Spinal cord (tissue), 10 donors: ENCODE measurements at places on chromosomes 5 and 9. TPM values are rescaled to one million over a fixed set of nuclear protein-coding genes. Genes with fewer than 3 reads are reported as not detected.

DNA sequence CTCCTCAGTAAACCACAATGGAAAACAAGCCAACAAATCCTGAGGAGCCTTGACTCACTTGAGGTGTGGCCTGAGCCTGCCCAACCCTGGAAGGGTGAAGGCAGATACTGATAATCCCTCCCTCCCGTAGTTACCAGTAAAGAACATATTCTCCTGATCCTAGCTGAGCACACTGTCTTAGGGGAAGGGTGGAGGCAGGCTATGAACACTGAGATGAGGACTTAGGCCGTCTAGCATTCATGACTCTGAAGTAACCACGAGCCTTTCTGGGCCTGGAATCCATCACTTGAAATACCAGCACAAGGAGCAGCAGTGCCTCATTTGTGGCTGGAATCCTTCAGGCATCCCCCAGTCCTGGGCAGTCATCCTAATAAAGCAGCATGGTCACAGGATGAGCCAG lies 124.5 kb upstream of the PRLR start:
- DNase-seq = no peak

DNA sequence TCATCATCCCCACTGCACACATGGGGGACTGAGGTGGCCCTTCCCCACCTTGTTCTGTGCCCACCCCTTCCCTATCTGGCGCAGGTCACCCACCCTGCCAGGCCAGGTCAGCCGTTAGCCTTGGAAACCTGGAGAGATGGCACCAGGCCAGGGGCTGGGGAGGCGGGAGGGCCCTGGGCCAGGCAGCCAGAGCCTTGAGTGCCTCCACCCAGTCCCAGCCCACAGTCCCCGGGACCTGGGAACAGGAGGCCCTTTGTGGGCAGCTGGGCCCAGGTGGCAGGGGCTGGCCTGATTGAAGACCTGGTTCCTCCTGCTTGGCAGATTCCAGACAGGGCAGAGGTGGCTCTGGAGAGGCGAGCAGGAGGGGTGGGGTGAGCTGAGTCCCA lies 70.6 kb downstream of the LRSAM1 start:
- no peak for DNase-seq

GRCh38 chr9:136296434-136297015 lies 7.4 kb downstream of the CCDC187 start:
- DNase-seq = no peak

DNA sequence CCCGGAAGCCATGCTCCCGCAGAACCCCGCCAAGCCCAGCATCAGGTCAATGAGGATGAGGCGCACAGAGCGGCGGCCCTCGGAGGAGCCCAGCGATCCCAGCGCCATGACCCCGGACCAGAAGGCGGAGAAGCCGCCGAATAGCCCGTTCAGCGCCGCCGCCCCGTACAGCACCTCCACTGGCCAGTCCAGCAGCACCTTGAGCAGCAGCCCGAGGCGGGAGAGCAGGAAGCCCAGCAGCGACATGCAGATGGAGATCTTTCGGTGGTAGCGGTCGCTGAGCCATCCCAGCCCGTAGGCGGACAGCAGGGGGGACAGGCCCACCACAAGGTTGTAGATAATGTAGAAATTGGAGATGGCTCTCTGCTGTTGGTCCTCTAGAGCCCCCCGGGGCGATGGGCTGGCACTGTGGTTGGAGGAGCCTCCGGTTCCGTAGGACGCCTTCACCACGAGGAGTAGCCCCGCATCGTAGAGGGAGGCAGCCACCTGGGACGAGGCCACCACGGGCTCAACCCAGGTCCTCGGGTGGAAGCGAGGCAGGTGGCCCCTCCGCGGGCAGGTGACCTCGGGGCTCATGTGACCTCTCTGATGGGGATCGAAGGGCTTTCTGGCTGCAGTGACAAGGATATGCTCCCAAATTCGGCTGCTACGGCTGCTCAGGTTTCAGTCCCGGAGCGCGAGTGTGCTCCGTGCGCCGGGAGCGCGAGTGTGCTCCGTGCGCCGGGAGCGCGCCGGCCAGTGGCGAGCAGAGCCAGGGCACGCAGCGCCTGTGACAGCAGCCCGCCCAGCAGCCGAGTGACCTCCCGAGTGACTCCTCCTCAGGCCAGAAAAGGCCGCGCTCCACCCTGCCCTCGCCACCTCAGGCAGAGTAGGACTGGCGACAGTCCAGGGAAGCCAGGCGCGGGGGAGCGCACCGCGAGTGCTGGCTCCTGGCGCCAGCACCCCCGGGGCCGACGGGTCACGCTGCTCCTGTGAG lies at the start of gene SLC46A2:
TSS of gene SLC46A2 (minus strand) at position 771 of the 976 bp plus-strand sequence. CDS start at position 576, 195 bp downstream.
- peak; percentile 29 for DNase-seq

- DNase-seq = no peak
Measured at GRCh38 chr9:20658677-20659473, 25.2 kb upstream of the FOCAD start.

GRCh38 chr5:162268694-162269481 lies 201.3 kb downstream of the GABRG2 start:
- DNase-seq = no peak

GRCh38 chr5:82074950-82075349 lies 103.1 kb downstream of the ATG10 start:
- peak; percentile 90 for DNase-seq

DNA sequence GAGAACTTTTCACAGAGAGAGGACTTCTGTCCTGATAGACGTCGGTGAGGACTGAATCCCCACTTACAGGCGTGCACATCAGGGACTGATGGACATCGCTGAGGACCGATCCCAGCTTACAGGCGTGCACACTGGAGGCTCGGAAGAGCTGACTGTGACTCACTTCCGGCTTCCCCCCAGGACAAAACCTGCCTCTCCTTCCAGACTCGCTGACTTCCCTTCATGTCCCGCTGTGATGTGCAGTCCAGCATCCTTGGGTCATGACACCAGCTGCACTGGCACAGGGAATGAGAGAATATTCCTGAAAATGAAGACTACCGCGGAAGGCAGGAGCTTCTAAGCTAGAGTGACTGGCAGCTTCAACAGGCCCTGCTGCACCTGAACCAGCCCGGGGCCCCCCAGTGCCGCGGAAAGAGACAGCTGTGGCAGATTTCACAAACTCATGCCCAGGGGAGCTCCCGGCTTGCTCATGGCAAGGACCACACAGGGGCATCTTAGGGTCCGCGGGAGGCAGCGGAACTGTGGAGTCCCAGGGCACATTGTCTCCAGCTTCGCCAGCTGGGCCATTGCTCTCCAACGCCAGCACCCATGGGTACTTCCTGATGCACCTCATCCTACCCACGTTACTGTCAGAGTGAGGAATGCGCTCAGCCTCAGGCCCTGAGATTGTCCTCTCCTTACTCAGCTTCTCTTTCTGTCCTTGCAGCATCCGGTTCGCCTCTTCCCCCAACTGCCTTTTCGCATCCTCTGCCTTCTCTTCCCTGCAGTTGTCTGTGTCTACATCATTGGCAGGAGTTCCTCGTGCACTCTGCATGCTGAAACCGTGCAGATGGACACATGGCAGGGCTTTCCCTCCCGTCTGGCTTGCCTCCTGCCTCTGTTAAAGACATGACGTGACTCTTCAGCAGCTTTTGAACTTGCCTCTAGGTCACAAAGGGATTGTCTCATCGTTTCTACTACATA lies 29.5 kb downstream of the SURF6 start:
- no peak for DNase-seq

- DNase-seq = no peak
Measured at GRCh38 chr5:111469293-111469896, 42.9 kb downstream of the STARD4 start.

- no peak for DNase-seq
Measured at GRCh38 chr9:131432050-131432449, 38.2 kb downstream of the PRRC2B start.

GRCh38 chr9:112115970-112116753 lies 58.9 kb downstream of the SUSD1 start:
- no peak for DNase-seq

DNA sequence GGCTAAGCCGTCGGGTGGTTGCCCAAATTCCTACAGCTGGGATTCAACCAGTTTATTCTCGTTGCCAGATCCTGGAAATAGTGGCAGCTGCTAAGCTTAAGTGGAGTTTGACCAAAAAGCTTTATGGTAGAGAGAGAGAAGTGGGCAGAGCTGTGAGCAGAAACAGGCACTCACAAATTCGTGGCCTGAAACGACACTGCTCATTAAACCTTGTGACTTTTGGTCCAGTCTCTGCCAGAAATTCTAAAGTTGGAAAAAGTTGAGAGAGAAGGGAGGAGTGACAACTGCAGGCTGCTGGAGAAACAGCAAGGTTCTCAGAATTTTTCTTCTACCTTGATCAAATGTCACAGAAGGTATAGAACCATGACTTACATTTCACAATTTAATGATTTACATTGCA lies 131.5 kb downstream of the MTX3 start:
- DNase-seq = no peak

GRCh38 chr9:108184941-108185340 lies 670.8 kb downstream of the ACTL7B start:
- DNase-seq = no peak

GRCh38 chr9:36665387-36665786 lies 92.7 kb downstream of the MELK start:
- DNase-seq = no peak

DNA sequence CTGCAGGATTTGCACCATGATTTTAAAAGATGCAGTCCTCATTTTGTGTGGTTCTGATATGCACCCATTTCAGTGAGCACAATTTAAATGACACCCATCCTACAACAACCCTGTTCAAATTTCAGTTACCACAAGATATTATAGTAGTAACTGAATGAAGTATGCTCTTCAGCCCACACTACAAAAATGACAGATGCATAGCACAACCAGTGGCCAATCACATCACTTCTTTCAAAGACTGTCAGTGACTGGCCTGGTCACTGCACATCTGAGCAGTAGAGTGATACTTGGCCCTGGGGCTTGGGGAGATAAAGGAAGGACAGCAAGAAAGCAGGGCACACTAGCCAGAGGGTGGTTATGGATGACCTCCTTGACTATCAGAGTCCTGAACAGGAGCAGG lies 19.8 kb upstream of the IFNK start:
- DNase-seq = no peak

DNA sequence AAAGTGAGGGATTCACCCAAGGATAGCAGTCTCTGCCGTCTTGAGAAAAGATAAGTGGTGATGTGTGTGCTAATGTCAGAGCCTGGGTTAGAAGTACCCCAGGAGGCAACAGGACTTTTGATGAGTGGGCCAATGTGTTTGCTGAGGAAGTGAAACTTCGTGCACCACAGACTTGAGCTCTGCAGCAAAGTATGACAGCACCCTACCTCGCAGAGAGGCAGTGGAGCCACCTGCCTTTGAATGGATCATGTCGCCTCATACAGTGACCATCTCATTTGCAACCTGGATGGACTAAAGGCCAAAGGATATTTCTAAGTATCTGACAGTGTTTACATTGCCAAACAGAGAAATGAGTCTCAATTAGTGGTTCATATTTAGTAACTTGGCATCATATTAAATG lies 593.9 kb upstream of the GRAMD2B start:
- DNase-seq = no peak

- DNase-seq = no peak
Measured at GRCh38 chr9:18202924-18203323, 271.0 kb upstream of the ADAMTSL1 start.

- DNase-seq = no peak
Measured at GRCh38 chr9:4638968-4639367, 23.1 kb upstream of the PLPP6 start.

- no peak for DNase-seq
Measured at GRCh38 chr9:10252174-10252573, 360.6 kb downstream of the PTPRD start.

- DNase-seq = no peak
Measured at GRCh38 chr5:39005566-39006232, 68.5 kb downstream of the RICTOR start.

DNA sequence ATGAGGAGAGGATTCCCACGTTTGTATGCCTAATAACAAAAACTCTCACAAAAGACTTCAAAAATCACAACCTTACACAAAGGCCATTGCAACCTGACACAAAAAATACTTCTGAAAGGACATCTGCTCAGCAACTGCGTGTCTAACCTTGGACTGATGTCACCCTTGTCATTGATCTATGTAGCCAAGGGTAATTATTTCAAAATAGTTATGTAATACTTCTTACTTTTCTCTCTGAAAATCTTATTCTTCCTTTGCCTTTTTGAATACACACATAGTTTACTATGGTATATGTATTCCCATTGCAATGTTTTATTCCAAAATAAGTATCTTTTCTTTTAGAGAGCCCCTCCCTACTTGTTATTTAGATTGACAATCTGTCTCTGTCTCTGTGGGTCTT lies 355.3 kb downstream of the MSX2 start:
- no peak for DNase-seq

DNA sequence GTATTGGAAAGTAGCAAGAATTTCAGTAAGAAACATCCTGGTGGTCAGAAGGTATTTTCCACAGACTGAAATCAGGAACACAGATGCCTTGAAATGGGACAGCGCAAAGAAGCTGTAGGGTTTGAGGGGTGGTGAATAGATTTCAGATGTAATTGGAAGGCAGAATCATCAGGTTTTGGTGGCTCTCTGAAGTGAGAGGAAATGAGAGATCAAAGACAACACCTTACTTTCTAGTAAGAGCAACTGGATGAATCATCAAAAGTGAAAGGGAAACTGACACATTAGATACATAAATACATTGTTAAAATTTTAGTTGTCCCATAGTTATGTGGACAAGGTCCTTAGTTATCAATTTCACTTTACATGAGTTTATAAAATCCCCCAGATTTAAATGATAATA lies 188.2 kb upstream of the SLC27A6 start:
- no peak for DNase-seq

- no peak for DNase-seq
Measured at GRCh38 chr9:101691657-101692056, 46.8 kb downstream of the GRIN3A start.

DNA sequence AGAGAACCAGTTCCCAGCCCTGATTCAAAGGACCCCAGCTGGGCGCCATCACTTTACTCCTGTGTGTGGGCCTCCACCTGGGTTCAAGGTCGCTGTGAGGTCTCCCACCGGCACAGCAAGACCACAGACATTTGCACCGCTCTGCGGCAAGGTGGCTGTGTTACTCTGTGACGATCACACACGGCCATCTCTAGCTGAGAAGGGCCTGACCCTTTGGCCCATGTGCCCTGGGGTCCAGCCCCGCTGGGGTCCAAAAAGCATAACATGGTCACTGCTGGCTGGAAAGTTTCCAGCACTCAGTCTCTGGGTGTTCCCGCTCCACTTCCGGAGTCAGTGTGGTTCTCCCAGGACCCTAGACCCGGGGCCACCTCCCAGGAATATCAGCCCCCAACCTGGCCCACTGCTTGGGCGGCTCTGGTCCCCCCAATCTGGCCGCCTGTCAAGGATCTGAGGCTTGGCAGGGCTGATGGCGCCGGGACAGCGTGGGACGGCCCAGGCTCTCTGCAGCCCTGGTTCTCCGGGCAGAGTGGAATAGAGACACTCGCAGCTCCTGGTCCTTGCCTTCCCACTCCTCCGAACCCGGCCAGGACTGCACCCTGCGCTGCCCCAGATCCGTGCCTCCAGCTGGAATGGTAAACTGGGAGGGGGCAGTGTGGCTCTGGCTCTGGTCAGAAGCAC lies 3.9 kb upstream of the LMX1B start:
- no peak for DNase-seq

Gene TAF11L9
- not detected for total RNA-seq

Gene PCDHGA11
- 8.0 TPM for total RNA-seq

Gene DNM1
- total RNA-seq = 181 TPM

Gene FOXD1
- total RNA-seq = 5.8 TPM

Gene NDST1
- total RNA-seq = 32.8 TPM

Gene PTGER4
- 13.9 TPM for total RNA-seq

Gene CLIC3
- total RNA-seq = 2.0 TPM

Gene EPB41L4B
- 12.2 TPM for total RNA-seq

Gene THOC3
- total RNA-seq = 39.2 TPM

Gene TRPM6
- 2.2 TPM for total RNA-seq

Gene OR1N1
- total RNA-seq = not detected

Gene CAVIN4
- total RNA-seq = 3.1 TPM

Gene OTP
- total RNA-seq = 1.8 TPM

Gene ECM2
- total RNA-seq = 102 TPM
